Neural progenitor cell (in vitro differentiated cells): ENCODE measurements at places on chromosomes 3 and 15.
A peak's percentile ranks its signal among the peaks of the same experiment; 100 is the strongest.

- no peak for DNase-seq
Observed at GRCh38 chr3:52253314-52254304, 8.1 kb downstream of the PPM1M start.

- DNase-seq: no peak
Observed at GRCh38 chr3:20375302-20375701, 189.3 kb upstream of the SGO1 start.

GRCh38 chr3:128556907-128557306, 63.9 kb upstream of the GATA2 start:
- DNase-seq: no peak

DNA sequence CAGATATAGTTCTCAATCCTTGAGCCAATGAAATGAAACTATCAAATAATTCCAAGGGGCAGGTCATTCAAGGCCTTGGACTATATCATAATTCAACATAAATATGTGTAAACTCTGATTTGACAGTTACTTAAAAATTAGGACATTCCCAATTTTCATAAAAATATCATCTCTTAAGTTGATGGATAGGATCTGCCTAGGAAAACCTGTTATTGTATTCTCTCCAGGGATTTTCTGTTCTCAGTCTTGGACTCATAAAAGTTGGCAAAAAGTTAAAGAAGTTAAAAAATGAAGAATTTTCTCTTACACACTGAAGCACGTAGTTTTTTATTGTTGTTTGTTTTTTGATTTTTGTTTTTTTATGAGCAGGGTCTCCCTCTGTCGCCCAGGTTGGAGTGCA, 109.0 kb downstream of the TP63 start:
- no peak for DNase-seq

DNA sequence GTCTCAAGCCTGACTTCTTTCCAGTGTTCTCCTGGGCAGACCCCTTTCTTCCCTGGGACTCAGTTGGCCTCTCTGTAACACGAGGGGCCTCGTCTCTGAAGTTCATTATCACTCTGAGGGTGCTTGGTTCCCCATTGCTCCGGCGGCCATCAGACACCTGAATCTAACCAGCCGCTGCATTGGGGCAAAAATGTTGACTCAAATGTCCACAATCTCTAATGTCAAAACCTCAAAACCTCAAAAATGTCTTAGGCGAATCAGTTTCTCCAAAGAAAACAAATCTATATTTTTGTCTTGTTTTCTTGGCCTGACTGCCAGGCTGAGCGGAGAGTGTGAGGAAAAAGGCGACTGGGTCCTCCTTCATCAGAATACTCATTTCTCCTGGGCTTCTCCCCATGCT, 220.7 kb downstream of the VPS13C start:
- no peak for DNase-seq

DNA sequence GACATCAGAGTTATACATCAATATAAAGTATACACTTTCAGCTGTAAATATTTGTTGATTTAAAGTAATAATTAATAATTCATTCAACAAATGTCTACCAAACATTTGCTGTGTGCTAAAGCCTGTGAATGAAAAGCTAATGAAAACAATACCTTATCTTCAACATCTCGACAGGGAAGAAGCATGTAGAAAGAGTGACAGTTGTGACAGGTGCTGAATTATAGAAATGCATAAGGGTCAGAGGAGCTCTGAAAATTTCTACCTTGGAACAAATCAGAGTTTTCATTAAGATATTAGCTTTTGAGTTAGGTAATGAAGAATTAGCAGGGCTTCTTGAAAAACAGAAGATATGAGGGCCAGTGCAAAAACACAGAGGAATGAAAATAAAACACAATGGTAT, 739.2 kb downstream of the VGLL3 start:
- DNase-seq: no peak

- DNase-seq: no peak
Observed at GRCh38 chr15:82768414-82769054, 37.3 kb downstream of the FSD2 start.

GRCh38 chr3:47164007-47164881, at the start of gene SETD2:
Gene SETD2, minus strand, starts transcription at chr3:47164113. Its CDS starts 189 bp downstream, at chr3:47163924.
- DNase-seq: peak; percentile 97

DNA sequence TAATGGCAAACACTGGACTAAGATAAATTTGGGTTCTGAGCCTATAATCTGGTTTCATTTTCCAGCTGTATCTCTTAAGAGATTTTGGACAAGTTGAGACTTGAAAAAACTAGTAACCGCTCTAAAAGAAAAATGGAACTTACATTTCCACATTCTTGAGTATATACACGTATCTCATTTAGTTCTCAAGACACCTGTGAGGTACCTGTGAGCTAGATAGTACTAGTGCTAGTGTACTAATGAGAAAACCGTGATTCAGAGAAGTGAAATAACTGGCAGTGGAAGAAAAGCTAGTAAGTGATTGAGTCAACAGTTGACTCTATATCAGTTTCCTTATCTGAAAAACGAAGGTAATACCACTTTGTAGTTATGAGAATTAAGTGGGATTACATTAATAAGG, 62.2 kb upstream of the PAQR5 start:
- no peak for DNase-seq

DNA sequence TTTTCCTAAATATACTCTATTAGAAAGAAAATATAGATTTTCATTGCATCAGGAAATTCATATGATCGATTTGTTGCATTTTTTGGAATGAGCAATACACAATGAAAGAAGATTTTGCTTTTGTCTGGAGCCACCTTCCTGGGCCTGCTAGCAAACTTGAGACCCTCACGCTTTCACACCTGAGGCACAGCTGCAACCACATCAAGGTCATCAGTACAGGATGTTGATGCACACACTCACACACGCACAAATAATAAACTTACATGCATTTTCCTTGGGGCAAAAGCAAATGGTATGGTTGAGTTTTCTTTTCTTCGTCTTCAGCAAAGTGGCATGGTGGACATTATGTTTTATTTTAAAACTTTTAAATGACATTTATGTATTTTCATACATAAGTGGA, 64.8 kb upstream of the SATB1 start:
- DNase-seq: no peak

GRCh38 chr15:77603611-77604336, 28.9 kb downstream of the LINGO1 start:
- no peak for DNase-seq

GRCh38 chr15:77528290-77528967, 104.3 kb downstream of the LINGO1 start:
- no peak for DNase-seq

DNA sequence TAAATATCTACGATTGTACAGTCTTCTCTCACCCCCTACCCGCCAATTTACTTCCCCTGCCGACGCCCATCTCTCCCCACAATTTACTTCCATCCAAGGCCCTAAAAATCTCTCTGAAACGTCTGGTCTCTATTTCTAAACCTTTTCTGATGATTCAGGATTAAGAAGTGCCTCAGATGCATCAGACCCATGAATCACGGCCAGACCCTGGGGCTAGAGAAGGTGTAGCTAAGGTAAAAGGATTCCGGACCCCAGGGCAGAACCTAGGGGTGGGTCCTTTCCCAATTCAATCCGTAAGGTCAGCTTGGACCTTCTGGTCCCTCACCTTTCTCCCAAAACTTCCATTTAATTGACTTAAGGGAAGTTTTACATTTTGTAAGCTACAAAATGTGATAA, 46.4 kb downstream of the LRIG1 start:
- no peak for DNase-seq

- DNase-seq: no peak
Observed at GRCh38 chr15:65884511-65884910, 15.2 kb downstream of the RAB11A start.

GRCh38 chr3:95327478-95327877, 1264.6 kb downstream of the NSUN3 start:
- no peak for DNase-seq

- no peak for DNase-seq
Observed at GRCh38 chr3:127215714-127216414, 22.9 kb downstream of the PRR23E start.

DNA sequence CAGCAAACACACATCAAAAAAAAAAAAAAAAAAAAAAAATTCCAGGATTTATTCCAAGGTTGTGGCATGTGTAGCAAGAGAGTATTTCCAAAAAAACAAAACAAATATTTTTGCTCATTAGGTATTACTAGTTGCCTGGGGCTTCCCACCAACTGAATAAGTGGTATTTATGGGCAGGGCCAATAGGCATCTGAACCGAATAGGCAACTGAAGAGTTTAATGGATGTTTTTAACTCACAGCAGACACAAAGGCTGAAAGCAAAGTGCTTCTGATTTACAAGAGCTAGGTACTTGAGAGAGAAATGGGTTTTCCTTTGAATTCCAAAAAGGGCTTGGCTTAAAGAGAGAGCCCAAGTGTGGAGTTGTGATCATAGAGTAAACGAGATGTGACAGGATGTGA, 21.4 kb downstream of the EIF4E3 start:
- DNase-seq: no peak

DNA sequence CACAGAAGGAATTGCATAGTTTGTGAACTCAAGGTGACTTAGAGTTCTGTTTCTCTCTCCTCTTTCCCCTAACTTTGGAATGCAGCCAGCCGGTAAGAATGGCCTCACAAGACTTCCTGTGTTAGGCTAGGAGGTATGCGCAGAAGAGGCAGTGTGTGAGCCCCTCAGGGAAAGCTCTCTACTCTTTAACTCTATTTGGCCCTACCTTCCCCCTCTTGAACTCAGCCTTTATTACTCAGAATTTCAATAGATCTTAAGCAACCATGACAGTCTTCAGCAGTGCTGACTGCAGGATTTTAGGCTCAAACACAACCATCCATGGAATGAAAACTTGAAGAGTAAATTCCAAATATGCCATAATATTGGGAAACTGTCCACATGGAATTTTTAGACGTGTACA, 209.5 kb downstream of the DTWD1 start:
- no peak for DNase-seq

- no peak for DNase-seq
Observed at GRCh38 chr3:30226601-30227151, 379.7 kb upstream of the TGFBR2 start.

DNA sequence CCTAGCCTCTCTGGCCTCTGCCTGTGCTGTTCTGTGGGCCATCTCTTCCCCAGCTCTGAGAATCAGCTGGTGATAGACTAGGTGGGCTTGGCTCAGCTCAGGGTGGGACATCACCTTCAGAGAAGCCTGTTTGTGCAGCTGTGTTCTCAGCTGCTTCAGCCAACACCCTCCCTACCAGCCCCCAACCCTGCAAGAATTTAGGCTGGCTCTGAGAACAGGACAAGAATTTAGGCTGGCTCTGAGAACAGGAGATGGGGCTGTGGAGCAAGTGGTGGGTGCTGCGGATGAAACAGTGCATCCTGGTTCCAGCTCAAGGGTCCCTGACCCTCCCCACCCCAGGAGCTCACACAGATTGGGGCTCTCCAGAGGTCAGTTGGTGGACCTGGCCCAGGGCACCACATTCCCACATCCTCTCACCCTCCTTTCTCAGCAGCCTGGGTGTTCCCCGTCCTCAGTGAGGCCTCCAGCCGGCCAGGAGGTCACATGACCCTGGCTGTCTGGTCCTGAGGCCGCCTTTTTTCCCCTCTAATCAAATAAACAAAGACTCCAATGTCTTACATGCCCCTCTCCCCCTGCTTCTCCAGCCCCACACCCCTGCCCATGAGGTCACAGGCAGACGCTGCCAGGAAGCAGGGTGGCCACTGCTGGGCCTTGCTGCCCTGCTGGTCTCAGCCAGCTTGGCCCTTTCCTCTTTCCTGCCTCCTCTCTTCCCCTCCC, 14.9 kb downstream of the PLEKHO2 start:
- DNase-seq: peak; percentile 64

- DNase-seq: no peak
Observed at GRCh38 chr3:58082047-58082446, 73.8 kb downstream of the FLNB start.

DNA sequence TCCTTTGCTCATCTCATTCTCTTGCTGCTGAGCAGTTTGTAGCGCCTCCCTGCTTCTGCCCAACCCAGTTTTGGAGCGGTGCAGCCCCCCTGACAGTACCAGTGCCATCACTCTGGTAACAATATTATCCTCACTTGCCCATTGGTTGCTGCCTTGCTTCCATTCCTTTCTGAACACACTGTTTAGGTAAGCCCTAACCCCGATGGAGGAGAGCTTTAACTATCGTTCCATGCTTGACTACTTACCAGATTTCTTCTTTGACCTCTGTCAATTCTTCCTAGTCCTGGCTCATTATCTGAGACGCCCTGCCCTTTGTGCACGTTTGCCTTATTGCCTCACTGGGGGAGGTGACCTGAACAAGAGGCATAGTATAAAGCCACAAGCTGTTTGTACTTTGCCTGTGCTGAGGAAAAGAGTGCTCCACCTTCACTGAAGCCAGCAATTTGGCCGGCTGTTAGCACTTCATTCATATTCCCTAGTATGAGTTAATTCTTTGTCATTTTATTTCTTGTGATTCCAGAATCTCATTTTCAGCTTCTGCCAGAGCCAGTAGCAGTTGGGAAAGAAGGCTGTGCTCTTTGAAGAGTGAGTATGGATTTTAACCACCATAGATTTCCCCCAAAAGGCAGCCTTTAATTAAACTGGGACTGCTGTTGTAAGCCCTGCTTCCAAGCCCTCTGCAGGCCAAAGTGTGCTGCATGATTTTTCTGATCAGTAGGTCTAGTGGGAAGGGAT, 11.9 kb downstream of the ABHD6 start:
- peak; percentile 91 for DNase-seq

DNA sequence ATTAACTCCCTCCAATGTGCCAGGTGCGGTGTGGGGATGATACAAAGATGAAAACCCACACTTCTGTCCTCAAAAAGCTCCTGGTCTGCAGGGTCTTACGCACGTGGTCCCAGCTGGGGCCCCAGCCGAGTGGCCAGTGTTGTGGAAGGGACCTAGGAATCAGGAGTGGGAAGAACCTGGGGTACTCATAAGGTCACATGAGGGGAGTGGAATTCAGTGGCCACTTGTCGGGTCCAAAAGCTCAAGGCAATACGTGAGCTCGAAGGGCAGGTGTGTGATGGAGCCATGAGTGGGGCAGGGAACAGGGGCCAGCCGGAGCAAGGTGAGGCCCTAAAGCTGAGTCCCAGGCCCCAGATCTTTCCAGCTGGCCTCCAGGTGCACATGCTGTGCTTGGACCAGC, 260.0 kb upstream of the LYSMD4 start:
- DNase-seq: no peak

DNA sequence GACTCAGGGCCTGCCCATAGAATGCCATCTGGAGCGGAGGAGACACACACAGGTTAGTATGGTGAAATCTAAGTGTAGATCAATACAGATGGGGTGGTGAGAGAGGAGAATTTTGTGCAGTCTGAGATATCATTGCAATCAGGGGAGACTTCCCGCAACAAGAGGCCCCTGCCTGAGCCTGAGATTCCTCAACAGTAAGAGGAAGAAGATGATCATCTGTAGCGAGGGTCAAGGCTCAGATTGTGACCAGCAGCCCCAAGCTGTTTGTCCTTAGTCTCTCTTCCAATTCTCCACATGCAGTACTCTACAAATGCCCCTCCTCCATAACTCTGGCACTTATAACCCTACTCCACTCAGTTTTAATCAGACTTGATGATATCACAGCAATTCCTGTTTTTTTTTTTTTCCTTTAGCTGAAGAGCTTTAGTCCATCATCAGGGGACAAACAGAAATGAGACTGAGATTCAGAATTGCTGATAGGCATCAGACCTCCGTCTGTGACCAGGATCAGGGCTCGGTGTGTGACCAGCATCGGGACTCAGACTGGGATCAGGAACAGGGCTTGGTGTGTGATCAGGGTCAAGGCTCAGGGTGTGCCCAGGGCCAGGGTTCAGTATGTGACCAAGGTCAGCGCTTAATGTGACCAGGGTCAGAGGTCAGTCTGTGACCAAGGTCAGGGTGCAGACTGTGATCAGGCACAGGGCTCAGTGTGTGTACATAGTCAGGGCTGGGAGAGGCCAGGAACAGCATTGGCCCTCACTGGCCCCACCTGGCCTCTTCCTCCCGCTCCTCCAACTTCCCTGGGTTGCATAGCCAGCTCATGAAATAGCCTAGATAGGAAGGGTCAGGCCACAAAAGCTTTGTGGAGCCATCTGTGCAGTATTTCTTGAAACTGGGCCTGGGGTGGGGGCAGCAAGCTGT, 14.1 kb downstream of the LOXL1 start:
- DNase-seq: no peak
